Frontal cortex (tissue), 4 donors: ENCODE measurements at places on chromosomes 5 and 9. TPM values are rescaled to one million over a fixed set of nuclear protein-coding genes. Genes with fewer than 3 reads are reported as not detected.

GRCh38 chr5:127386557-127386956 lies 96.0 kb downstream of the MEGF10 start:
- no peak for DNase-seq

DNA sequence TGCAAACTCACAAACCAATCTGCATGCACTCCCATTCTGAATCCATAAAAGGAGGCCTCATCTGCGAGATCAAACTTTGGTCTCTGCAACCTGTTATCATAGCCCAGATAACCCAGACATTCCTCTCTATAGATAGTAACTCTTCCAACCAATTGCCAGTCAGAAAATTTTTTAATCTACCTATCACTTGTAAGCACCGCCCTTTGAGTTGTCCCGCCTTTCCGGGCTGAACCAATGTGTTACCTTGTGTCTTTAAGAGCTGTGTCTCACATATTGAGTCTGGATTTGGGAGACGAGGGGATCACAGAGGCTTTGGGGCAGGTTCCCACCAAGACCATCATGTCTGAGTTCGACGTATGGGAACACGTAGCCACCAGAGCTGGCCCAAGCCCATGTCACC lies 91.1 kb upstream of the PPP1R26 start:
- DNase-seq = no peak

GRCh38 chr9:104682642-104683041 lies 11.7 kb upstream of the OR13D1 start:
- peak; percentile 2 for DNase-seq

DNA sequence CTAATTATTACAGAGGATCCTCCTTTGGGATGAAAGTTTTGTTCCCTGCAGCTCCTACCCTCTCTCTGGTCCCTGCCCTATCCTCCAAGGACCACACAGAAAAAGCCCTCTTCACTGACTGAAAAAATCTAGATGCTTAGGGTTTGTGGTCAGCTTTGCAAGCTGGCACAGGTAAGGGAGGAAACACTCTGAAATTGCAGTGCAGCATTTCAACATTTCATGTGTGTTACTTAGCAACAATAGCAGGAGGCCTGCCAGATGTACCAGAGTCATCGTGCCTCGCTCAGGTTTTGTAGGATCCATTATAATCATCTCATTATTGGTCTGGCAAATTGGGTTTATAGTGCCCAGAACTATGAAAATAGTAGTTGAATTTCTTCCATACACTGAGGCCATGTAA lies 109.5 kb downstream of the PALM2AKAP2 start:
- DNase-seq = no peak

DNA sequence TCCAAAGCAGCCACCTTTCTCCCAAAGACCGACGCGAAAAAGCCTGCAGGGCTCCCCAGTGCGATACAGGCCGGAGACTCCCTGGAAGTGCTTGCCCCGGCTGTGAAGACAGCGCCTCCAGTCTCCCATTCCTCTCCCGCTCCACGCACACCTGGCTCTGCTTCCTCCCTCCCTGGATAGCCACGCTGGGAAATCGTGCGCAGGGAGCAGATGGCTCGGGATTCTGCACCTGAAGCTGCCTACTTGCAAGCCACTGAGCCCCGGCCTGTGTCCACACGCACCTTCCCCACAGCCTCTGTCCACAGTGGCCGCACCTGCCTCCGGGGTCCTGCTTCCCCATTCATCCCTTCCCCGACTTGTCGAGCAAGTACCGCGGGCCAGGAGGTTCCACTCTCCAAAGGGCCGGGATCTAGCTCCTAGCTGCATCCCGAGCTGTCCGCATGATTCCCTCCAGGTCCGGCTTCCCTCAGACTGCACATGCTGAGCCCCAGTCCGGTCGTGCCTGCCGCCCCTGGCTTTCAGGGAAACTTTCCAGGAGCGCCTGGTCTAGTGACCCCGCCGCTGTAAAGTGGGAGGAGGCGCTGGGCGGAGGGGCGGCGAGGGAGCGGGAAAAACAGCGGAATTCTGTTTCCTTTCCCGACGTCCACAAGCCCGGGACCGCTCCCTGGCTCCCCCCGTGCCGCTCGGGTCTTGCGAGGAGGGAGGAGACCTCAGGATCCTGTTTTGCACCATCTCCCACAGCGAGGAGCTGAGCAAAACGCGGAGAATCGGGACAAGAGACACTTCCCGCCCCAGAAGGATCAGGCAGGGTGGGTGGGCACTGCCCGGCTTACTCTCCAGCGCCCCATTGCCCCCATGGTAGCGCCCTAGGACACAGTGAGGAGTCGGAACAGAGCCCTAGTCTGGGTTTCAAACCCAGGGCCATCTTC lies 2.0 kb downstream of the SEMA6A start:
- peak; percentile 34 for DNase-seq

- DNase-seq = no peak
Observed at GRCh38 chr5:81182396-81183390, 50.4 kb upstream of the CKMT2 start.

Gene TLE4
- 65.2 TPM for total RNA-seq

Gene FBP2
- not detected for total RNA-seq

Gene CDX1
- not detected for total RNA-seq
